Upper lobe of left lung (tissue), 6 donors: ENCODE measurements at places on chromosomes 2 and 18. TPM values are rescaled to one million over a fixed set of nuclear protein-coding genes. Genes with fewer than 3 reads are reported as not detected.

STAMBP gene
- total RNA-seq = 22.8 TPM

CGREF1 gene
- 1.2 TPM for total RNA-seq

NTSR2 gene
- not detected for total RNA-seq

CABYR gene
- total RNA-seq = not detected

DNA sequence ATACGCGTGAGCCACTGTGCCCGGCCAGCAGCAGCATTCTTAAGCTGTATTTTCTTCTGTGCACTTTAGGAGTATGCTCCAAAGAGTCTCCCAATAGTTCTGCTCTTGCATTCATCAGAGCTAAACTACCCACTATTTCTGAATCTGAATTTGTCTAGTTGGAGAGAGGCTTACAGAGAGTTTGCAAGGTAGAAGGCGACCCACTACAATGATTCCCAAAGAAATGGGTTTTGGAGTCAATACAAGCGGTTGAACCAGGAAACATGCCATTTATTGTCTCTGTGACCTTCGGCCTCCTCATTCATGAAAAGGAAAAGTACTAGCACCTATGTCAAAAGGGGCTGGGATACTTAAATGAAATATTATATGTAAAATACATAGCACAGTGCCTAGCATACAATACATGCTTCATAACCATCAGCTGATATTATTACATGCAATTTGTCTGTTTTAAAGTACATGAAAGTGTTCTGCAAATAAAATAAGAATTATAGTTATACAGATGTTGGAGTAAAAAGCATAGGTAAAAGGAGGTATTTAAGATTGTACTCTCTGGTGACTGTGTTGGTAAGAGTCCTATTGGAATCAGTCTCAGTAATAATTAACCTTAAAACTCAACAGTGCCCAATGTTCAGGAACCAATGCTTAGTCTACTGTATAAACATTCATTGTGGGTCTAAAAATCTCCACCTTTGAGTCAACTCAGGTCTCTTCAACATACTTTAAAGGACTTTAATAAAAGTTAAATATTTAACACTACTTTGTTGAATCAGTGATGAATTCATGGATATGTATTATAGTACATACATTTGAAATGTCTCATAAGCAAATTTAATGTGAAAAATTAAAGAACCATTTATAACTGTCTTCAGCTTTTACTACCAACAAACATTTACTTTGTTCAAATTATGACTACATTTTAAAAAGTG lies 89.8 kb upstream of the GRB14 start:
- DNase-seq = no peak

DNA sequence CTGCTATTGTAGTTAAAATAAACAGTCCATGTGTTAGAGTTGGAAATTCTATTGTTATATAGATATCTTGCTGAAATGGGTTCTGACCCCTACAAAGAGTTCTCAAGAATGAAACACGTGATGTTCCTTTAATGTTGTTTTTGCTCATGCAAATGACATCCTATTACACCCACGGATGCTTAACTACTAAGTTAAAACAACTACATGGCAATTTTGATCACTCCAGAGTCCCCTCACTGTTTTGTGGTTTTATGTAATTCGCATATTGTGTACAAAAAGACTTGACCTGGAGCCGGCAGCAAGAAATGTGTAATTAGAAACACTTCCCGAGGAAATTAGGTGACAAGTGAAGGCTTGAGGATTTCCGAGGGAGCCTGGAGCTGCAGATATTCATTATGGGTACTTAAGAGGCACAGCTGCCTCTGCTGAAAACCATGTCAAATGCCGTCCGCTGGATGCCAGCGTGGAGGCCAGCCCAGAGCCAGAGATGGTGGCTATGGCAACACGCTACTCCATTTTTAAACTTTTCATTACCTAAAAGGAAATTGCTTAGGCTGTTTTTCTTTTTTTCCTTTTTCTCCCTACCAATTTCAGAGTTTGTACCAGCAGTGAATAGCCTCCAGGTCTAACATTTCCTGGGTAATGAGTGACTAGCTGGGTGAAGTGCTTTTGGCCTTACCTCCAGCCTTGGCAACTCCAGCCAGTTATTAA lies 21.0 kb upstream of the CABLES1 start:
- no peak for DNase-seq

GRCh38 chr2:174024524-174025270 lies 59.5 kb upstream of the SP3 start:
- DNase-seq = peak; percentile 49
